Activated T-cell treated with anti-CD3 and anti-CD28 coated beads for 48 hours (primary cell): ENCODE measurements at places on chromosomes 16 and 17.
A peak's percentile ranks its signal among the peaks of the same experiment; 100 is the strongest.

GRCh38 chr16:88686062-88686438 lies 257 bp downstream of the SNAI3 start:
- no peak for DNase-seq

DNA sequence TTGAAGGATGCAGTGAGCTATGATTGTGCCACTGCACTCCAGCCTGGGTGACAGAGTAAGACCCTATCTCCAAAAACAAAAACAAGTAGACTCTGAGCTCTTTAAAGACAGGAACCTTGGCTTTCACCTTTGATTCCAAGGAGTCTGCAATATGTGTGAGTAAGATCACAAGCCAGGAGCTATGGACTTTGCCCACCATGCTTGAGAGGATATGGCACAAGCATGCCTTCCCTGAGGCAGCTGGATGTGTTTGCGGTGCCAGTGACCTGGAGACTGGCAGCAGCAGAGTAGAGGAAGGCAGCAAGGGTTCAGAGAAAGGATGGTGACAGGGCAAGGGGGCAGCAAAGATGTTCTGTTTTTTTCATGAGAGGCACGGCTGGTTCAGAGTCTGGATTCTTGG lies 14.5 kb upstream of the PRKCA start:
- no peak for DNase-seq

DNA sequence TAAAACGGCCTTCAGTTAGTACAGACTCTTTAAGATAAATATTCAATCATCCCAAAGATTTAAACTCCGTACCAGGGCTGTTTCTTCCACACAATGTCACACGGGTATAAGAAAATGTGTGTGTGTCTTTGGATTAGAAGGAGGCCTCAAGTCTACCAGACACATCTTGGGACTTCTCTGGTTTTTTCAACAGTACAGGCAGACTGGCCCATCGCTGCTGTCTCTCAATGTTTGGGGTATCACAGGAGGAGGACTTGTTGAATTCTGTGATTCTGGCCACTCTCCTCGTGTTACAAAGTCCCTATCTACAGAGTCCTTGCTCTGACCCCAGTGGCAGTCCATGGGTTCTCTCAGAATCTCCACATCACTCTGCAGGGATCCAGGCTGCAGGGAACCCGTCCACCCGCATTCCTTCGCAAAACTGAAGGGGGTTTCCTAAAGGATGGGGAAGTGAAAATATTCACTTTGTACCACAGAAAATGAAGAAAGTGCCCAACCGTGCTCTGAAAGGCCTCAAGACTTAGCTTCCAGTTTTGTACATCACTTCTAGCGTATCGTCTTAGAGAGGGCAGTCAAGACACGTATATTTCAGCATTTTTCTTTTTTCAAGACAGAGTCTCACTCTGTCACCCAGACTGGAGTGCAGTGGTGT lies 373.2 kb downstream of the NPIPA8 start:
- no peak for DNase-seq

- no peak for DNase-seq
These were observed 5.5 kb upstream of the TMEM114 start for GRCh38 chr16:8595783-8596182.

- DNase-seq = no peak
These were observed 211.9 kb downstream of the PRKCA start for GRCh38 chr17:66514227-66514806.

DNA sequence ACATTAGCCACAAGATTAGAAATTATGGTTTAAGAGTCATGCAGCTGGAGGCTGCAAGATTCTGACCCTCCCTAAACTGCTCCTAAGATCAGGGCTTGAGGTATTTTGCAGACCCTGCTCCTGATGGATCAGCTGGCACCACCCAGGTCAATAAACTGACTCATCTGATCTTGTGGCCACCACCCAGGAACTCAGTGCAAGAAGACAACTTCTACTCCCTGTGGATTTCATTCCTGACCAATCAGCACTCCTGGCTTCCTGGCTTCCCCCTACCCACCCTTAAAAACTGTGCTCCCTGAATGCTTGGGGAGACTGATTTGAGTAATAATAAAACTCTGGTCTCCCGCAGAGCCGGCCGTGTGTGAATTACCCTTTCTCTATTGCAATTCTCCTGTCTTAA lies 25.0 kb upstream of the MILR1 start:
- DNase-seq = no peak

DNA sequence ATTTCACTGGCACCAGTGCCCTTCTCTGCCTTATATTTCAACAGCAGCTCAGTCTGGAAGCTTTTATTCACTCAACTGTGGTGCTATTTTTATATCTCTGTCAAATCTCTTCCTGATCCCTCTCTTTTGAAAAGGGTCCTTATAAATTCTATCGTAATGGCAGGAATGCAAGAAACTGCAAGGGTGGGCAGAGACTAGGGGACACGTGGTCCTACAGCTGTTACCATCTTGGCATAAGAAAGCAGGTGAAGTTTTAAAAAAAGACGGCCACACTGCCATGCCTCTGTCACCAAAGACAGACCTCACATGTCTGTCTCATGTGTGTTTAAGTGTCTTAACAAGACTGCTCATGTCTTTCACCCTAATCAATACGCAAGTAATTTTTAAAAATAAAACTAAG lies 368.4 kb upstream of the CDH11 start:
- DNase-seq = no peak

DNA sequence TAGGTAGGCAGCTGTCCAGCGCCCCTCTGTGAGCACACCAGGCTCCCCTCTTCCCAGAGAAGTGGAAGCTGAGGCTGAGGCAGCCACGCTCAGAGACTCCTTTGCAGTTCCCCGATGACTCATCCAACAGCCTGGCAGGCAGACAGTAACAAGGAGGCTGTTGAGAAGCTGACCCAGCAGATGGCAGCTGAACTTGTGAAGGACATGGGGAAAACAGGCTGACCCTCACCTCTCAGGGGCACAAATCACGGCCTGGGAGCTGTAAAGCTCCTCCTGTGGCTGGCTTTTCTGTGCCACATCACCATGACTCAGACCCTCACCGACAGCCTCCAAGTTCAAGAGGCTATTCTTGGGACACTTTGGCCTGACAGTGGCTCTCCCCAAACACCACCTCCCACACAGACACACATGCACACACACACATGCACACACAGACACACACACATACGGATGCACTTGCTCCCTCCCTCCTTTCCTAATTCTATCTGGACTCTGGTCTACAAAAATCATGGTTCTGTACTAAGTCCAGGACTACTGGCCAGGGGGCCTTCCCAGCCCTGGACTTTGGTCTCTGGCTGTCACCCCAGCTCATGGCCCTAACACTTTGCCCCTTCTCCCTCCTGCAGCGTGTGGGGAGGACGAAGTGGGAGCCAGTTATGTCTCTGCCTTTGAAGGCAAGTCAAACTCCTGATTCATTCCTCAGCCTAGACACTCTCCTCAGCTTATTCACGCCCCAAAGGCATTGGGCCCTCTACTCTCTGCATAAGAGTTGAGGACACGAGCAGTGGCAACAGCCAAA lies 23.2 kb downstream of the MAP3K14 start:
- no peak for DNase-seq

DNA sequence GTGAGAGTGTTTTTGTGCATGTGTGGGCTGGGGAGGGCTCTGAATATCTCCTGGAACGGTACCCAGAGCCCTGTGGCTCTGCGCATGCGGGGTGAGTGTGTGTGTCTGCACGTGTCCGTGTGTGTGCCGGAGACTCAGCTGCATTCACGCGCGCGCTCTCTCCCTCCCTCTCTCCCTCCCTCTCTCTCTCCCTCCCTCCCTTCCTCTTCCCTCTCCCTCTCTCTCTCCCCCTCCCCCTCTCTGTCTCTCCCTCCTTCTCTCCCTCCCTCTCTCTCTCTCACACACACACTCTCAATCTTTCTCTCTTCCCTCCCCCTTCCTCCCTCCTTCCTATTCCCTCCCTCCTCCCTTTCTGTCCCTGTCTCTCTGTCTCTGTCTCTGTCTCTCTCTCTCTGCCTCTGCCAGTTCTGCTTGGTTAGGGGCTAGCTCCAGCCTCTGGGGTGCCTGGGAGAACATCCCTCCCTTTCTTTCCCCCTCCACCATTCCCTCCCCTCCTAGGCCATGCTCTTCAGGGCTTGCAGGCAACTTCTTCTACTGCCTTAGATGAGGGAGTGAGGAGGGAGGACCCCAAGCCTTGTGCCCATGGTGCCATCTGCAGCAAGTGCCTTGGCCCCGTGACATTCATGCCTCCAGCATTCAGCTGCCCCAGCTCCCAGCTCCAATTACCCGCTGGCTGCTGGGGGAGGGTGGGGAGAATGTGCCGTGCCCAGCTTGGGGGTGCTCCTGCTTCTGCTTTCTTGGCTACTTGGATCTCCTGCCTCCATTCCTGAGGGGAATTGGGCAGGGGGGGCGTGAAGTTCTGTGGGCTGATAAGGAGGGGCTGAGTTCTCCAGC lies 6.4 kb downstream of the THRA start:
- DNase-seq = peak; percentile 66

DNA sequence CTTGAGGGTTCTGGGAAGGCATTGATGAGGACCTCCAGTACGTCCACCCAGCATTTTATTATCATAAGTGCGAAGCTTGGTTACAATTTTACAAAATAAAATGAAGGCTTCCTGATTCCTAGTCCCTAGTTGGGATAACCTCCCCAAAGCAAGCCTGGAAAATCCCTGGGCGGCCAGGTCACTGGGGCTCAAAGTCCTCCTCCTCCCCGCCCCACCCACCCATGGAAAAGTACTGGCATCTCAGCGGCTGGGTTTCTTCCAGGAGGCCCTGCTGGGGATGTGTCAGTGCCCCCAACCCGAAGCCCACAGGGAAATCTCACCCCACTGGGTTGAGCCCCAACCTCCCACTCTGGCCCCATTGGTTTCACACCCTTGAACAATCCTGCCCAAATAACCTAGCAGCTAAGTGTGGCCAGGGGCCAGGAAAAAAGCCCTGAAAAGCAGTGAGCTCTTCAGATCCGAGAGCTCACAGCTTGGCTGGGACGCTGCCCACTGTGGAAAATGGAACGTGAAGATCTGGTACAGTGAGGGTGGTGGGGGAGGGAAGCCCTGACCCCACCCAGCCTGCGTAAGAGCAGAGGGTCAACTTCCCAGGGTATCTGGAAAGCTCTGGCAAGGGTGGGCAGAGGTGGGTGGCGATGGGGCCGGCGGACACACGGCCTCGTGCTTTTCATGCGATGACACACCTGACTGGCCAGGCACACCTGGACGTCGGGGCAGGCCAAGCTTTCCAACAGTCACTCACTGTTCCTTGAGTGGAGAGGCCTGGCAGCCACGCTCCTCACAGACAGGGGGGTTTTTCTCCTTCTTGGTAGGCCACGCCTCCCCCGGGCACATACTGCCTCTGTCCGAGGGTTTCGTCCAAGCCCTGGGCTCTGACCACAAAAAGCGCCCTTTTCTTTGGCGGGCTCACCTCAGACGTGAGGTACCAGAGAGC lies 324.5 kb downstream of the SOX9 start:
- DNase-seq = no peak

DNA sequence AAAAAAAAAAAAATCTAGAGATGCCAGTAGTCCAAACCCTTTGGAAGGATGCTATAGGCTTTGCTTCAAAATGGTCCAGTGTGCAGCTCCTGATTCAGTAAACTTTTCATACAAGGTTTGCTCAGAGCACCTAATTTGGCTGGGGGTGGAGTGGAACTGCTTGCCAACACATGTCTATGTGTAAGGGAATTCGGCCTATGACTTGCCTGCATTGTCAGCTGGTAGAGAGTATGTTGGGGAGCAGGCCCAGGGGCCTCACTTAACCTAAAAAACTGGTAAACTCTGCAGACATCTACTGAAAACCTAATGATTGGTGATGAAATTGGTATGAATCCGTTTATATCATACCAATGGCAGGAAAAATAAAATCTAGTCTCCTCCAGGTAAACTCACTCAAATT lies 1.5 kb upstream of the MFSD6L start:
- no peak for DNase-seq

DNA sequence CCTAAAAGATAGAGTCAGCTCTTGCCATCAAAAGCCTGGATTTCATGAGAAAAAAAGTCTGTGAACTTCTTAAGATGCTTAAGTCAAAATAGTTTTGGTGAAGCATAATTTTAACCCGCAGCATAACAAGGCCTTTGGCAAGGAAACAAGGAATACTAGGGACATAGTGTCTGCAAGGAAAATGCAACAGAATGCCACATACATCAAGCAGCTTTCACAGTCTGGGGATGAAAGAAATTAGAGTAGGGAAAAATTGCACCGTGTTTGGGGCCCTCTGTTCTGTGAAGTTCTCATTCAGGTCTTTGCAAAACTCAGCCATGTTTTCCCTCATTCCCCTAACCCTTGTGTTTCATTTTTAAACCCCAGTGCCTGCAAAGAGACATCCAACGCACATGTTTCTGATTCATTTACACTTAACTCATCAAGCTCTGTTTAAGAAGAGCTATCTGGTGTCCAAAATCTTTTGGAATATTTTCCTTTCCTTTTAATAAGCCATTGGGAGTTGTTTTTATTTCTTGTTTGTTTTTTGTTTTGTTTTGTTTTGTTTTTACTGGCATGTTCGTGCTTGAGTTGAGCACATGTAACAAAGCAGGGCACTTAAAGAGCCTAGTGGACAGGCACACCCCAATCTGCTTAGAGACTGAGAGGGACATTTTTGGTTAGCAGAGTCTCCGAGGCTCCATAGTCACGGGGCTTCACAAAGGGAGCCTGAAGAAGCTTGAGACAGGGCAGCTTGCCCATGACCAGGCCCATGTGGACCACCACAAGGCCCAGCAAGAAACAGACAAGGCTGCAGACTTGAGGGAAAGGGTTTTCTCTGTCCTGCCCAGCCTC lies 116.5 kb downstream of the ANKFN1 start:
- no peak for DNase-seq

DNA sequence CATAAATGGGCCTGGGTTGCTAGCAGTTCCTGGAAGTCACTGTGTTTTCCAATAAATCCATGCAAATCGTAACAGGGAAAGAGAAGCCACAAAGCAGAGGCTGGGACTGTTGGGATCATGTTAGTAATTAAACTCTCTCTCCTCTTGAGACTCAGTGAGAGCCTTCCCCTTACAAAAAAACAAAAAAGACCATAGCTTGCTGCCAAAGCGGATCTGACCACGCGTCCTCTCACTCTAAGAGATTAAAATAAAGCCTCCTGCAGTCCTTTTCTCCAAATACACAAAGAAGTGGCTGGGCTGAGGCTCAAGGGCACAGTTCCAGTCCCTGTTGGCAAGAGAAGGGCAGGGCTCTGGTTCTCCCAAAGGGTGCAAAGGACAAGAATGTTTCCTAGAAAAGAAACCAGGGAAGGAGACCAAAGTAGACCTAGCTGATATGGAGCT lies 38.5 kb downstream of the PIGL start:
- DNase-seq = no peak
